ENCODE measurements at places on chromosomes 1 and 21.
A peak's percentile ranks its signal among the peaks of the same experiment; 100 is the strongest.

DNA sequence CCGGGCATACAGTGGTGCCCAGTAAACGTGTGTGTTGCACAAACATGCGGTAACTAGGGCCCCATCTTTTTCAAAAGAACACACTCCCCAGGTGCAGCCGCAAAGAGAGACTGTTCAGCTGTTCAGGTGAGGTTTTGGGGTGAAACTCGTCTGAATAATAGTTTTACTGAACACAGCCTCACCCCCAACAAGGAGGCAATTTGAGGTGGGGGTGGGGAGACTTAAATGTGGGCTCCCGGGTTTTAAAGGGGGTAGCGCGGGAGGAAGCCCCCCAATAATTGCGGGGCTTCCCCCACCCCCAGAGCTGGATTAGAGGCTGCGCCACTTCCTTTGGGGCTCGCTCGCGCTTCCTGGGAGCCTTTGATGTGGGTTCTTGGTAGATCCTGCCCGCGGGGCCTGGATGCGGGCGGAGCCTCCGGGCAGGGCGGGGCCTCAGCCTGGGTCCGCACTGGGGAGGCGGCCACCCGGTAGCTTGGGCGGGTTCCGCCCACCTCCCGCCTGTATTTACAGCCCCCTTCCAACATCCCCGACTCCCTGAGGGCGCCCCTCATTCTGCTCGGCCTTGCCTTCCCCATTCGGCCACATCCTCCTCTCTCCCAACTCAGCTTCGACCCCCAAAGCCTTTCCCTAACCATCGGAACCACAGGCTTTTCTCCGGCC, 6.4 kb upstream of the EPHA2 start:
- DNase-seq, result no peak

GRCh38 chr1:100353071-100353801, 930 bp downstream of the CDC14A start:
- DNase-seq, result peak; percentile 31

DNA sequence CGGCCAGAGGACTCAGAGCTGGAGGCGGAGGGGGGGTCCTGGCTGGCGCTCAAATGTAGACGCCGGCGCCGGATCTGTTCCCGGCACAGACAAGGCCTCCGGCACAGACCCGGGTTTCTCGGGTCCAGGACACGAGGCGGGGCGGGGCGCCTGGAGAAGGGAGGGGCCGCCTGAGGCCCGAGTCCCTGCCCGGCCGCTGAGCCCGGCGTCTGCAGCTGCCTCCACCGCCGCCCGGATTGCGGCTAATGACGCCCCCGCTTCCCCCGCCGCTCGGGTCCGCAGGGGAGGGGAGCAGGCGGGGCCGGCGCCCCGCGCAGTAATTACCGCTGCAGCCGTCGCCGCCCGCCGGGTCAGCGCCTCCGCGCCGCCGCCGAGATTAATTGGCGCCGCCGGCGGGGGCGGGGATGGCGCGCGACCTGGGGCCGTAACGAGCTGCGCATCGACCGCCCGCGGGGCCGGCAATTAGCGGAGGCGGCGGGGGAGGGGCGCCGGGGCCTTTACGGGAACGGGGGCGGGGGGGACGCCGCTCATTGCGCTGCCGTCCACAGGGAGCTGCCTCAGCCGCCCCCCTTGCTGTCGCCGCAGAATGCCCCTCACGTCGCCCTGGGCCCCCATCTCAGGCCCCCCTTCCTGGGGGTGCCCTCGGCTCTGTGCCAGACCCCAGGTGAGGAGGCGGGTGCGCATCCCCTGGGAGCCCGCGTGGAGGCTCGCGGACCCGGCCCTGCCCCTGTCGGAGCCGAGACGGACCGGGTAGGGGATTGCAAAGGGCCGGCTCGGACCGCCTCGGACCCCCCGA, 17.3 kb downstream of the NOC2L start:
- peak; percentile 89 for DNase-seq

DNA sequence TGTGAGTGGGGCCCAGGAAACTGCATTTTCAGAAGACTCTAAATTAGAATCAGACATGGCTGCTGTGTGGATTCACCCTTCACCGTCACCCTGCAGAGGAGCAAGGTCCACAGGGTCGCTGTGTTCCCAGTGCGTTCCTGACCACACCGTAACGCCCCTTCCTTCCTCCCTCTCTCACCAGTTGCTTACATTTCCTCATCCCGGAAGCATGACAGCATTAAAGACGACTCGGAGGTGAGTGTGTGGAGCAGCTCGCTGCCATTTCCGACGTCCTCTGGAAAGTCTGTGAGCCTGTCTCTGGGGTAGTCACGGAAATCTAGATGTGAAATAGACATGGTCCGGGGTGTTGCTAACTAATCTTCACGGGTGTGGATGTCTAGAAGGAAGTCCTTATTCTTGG, 45.9 kb downstream of the FAAP20 start:
- no peak for DNase-seq

DNA sequence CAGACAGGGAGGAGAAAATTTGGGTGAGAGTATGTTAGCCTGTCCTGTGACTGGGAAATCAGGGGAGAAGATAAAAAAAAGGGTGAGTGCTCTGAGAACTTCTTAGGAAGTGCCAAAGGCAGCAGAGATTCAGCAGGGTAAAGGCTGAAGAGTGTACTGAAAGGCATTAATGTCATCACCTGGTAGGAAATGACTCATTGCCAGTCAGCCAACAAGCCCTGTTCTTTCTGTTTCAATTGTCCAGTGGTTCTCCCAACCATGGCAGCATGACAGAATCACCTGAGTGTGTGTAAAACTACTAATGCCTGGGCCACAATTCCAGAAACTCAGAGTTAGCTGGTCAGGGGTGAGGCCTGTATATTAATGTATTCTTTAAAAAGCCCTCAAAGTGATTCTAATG, 83.5 kb downstream of the INTS7 start:
- peak; percentile 33 for DNase-seq

DNA sequence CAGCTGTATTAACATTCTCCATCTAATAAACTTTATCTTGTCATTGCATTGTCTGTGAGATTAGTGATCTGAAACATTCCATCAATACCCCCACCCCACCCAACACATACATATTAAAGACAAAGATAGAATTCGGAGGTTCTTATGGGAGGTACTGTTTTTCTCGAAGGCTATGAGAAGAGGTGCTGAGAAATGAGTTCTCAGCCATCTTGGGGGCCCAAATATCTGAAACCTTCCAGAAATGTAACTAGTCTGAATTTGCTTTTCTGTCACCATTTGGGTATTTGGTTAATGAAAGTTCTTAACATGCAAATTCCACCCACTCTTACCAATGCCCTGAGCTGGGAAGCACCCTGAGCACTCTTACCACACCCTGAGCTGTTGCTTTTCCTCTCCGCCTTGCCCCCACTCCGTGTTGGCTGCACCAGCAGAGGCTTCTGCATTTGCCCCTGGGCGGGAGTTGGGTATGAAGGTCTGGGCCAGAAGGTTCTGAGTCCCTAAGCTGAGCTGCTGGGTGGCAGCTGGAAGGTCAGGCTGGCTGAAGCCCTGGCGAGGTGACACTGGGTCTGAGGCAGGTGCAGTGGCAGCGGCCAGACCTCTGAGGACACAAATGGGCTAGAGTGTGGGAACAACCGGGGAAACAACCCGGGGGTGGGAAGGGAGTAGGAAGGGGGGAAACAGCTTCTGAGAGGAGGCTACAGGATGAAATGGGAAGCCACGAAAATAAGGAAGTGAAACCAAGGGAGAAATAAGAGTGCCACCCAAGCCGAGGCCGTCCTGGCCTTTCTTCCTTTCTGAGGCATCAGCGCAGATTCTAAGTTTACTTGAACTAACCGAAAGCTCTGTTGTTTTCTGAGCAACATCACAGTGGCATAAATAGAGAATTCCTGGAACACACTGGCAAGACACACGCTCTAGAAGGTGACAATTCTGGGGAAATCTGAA, 26.3 kb upstream of the IER5 start:
- DNase-seq, result no peak

DNA sequence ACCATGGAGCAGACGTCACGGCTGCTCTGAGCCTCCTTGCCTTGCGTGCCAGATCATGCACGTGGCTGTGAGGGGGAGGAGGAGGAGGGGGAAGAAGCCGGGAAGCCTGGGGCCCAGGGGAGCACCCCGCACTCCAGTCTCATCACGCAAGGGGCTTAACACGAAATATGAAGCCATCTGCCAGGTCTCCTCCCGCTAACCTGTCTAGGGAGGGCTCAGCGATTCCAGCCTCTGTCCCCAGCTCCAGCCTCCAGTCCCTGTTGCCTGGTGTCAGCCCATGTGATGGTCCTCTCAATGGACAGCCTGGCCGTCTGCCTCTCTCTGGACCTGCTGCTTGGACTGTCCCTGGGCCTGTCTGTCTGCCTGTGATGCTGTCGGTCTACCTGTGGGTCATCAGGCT, 22.5 kb upstream of the C1QA start:
- DNase-seq, result no peak

DNA sequence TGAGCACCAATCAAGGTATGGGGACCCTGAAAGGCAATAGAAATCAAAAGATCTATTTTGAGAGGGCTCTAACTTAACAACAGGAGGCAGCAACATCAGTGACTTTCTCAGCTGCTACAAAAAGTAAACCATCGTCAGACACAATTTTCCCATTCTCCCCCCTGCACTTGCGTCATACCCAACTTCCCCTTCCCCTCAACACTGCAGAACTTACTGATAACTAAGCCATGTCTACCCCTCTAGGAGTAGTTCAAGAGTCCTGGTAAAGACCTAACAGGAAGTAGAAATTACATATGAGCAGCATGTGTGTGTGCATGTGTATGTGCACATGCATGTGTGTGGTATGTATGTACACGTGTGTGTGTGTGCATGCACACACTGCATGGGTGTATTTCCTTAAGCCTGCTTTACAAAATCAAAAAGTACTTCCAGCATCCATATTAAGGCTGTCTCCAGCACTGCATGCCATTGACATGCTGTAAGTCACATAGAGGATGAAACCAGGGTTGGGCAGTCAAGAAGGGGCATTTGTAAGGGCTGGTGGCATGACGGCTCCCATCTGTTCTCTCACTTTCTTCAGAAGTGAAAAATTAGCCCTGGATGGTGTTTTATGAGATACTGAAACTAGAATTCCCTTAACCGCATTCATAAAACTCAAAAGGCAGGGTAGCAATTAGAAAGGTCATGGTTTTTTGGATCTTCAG, 460.1 kb upstream of the RUNX1 start:
- DNase-seq, result peak; percentile 31

DNA sequence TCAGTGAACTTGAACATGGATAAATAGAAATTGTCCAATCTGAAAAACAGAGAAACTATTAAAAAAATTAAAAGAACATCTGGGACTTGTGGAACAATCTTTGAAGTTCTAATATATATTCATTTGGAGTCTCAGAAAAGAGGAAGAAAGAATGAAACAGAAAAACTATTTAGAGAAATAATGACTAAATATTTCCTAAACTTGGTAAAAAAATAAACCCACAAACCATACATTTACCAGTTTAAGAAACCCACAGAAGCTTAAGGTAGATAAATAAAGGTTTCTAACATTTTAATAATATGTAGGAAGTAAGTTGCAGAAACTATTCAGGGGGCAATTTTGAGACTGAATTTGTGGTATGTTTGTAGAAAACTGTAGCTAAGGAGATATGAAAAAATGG, 437.8 kb downstream of the PTBP2 start:
- DNase-seq, result no peak

DNA sequence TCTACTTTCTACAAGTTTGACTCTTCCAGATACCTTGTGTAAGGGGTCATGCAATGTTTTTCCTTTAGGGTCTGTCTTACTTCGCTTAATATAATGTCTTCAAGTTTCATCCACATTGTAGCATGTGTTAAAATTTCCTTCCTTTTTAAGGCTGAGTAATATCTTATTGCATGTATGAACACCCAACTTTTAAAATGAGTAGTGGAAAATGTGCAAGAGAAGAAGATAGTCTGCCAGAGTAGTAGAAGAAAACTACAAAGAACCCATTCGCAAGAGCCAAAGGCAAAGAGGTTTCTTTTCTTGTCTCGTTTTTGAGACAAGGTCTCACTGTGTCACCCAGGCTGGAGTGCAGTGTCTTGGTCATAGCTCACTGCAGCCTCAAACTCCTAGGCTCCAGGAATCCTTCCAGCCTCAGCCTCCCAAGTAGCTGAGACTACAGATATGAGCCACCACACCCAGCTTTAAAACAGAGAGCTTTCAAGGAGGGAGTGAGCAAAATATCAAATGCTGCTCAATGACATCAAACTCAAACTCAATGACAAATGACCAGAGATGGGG, 9.4 kb downstream of the IL23R start:
- no peak for DNase-seq

- DNase-seq, result no peak
Measured at GRCh38 chr1:56256153-56257000, 323.0 kb downstream of the PLPP3 start.

DNA sequence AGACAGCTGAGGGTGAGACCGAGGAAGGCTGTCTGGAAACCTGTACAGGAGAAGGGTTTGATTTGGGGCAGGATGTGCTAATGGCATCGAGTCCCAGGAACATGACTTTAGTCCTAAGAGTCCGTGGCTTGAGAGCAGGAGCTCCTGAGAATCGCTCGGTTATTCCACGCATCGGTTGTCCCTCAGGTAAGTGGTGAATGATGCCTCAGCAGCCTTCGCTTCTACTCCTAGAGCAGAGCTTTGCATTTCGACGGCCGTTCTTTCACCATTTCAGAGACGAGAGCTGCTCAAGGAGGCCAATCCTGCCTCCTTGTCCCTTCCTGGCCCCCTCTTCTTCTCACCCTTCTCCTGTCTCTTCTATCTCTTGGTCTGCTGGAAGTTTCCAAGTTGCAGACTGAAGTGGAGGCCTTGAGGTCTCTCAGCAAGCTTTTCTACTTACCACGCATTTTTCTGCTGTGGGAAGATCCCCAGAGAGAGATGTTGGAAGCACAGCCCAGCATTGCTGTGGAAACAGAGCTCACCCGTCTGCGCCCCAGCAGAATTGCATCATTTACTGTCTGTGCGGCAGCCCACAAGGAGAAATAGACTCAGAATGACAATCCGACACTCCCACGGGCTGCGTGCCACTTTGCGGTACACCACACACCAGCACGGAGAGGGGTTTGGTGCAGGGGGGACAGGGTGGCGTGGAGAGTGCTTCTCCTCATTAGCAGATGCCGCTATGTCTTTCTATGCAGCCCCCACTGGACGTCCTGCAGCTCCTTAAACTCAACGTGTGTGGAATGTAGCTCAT, 270.7 kb upstream of the C1orf174 start:
- DNase-seq, result no peak

GRCh38 chr1:236808005-236808404, 12.9 kb downstream of the MTR start:
- DNase-seq, result peak; percentile 18

DNA sequence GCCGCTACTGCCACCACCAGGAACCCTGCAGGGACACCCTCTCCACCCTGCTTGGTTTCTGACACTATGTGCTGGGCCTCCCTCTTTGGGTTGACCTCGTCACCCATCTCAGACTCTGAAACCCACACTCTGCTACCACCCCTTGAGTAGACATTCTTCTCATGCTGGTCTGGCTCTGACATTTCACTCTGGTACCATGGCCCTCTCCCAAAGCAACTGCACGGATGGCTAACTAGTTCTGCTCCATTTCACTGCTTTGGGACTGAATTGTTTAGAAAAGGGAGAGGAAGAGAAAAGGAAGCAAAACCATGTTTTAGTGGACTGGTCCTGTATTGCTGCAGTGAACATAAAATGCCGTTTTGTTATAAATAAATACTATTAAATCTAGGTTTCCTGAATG, 137.8 kb downstream of the KCNK2 start:
- no peak for DNase-seq

GRCh38 chr1:237154157-237154556, 112.2 kb downstream of the RYR2 start:
- DNase-seq, result no peak

- DNase-seq, result no peak
Measured at GRCh38 chr1:170511038-170511437, 20.9 kb upstream of the GORAB start.

GRCh38 chr1:99957818-99958217, 12.0 kb upstream of the SLC35A3 start:
- no peak for DNase-seq

Data from EH (cell line).